ENCODE measurements at places on chromosomes 11 and 22. TPM values are rescaled to one million over a fixed set of nuclear protein-coding genes. Genes with fewer than 3 reads are reported as not detected.

The SOX6 gene
- total RNA-seq: 47.3 TPM

The CCDC134 gene
- 12.2 TPM for total RNA-seq

The MS4A14 gene
- total RNA-seq: 2.1 TPM

DNA sequence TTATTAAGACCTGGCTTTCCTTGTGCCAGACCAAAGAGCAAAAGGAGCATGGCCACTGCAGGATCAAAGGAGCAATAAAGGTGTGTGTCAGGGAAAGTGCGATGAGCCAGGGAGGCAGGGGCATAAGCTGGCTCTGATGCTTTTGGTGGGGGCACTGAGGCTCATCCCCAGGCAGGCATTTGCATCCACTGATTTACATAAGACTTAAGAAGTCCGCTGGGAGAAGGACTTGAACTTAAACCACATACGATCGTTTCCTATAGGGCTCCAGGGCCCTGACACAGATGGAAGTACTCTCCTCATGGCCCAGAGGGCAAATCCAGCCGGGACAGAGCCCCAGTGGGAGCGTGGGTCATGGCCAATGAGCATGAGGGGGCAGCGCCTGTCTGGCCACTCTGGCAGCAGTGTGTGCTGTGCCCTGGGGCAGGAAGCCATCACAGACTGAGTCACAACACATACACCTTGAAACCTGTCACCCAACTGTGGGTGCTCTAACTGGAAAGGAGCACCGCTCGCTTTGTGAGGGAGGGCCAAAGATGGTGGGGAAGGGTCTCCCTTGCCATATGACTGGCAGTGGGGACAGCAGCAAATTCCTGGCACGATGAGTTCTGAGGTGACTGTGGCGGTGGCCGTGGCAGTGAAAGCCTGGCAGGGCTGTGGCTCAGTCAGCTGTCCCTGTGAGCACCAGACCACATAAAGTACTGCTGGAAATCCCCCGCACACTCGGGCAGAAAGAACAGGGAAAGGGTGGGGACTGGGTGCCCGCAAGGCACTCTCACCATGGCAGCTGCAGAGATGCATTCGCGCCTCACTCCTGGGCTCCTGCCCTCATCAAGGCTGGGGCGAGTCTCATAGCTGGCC, 79.4 kb upstream of the LMO1 start:
- no peaks in the 10 kb centered on the region for H3K4me1 ChIP-seq
- no peaks in the 10 kb centered on the region for H3K36me3 ChIP-seq
- H3K27me3 ChIP-seq: no peaks in the 10 kb centered on the region
- H3K27ac ChIP-seq: no peak overlapping the region

GRCh38 chr11:134407321-134407828, 4.7 kb downstream of the B3GAT1 start:
- no peak overlapping the region for H3K4me3 ChIP-seq
- H3K4me1 ChIP-seq: no peaks in the 10 kb centered on the region
- H3K36me3 ChIP-seq: no peaks in the 10 kb centered on the region
- H3K27ac ChIP-seq: no peak overlapping the region
- DNase-seq: peak; percentile 31

DNA sequence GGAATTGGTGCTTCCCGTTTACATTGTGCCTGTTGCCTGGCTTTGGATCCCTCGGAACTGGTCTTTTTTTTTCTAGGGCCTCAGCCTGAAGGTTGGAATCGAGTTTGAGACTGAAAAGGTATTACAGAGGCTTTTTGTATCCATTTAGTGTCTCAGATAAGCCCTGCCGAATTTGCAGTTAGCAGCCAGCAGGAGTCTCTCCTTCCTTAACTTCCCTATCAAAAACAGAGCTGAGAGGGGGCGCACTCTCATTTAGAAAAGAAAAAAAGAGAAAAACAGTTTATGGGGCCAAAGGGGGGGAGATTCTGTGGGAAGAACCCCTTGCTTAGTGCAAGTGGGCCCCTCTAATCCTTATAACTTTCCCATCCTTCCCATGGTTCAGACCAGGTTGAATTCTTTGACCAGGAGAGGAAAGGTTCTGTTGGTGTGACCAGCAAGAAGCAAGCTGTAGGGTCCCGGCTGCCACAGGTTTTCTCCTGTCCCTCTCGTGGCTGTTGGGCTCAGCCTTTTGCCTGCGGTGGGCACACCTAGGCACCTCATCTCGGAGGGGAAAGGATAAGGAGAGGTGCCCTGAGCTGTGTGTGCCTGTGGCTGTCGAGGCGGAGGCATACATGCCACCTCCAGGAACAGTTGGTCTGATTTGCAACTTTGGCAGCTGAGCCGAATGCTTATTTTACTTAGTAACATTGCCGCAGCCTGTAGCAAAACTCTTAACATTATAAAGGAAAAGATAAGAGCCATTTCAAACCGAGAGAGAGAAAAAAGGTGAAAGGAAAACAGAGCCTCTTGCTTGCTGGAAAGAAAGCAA, 565.0 kb upstream of the CNTN5 start:
- H3K27ac ChIP-seq: no peak overlapping the region
- no peak for DNase-seq
- H3K4me1 ChIP-seq: no peaks in the 10 kb centered on the region
- H3K36me3 ChIP-seq: no peaks in the 10 kb centered on the region
- no peaks in the 10 kb centered on the region for H3K27me3 ChIP-seq

DNA sequence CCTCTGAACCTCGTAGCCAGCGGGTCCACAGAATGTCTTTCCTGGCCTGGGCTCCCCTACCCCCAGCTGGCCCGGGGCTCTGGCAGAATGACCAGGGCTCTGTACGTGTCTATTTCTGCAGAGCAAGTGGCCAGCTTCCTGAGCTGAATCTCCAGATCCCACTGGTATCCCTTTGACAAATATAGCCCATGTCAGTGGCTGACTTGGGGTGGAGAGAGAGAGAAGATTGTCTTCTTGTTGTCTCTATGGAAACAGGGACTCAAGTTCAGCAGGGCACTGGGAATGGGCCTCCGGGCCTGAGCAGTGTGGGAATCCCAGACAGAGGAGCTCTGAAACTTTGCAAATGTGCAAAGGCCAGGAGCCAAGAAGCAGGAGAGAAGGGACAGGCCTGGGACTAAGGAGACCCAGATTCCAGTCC, 33.9 kb downstream of the ANO1 start:
- peaks cover 3% of the 10 kb centered on the region for H3K4me1 ChIP-seq
- no peaks in the 10 kb centered on the region for H3K36me3 ChIP-seq
- H3K27me3 ChIP-seq: no peaks in the 10 kb centered on the region
- peak overlapping the region; percentile 43 for H3K27ac ChIP-seq

DNA sequence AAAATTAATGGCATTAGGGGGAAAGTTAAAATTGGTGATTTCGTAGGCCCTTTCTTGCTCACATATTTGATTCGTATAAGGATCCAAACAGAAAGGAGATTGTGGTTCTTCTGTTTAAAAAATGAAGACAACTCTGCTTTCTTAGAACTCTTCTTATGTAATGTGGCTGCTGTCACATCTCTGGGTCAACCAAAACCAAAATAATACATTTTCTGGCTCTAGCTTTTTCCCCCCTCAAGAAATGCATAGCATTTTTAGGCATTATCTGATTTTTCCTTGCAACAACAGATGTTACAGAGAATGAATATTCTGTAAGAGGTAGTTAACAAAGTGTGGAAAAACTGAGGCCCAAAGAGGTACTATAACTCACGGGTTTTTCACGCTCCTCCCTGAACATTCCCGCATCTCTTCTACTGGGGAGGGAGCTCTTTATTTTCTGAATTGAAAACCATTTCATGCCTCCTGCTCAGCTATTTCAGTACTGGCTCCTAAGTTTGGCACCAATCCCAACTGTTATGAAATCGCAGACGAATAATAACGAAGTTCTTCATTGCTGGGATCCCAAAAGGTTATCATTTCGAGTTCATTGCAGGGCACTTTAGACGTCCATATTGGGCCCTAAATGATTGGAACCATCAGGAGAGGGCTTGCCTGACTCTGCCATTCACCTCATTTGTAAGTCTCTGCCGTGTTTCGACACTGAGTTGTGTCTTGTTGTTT, 17.1 kb downstream of the GRAP2 start:
- no peaks in the 10 kb centered on the region for H3K4me1 ChIP-seq
- H3K36me3 ChIP-seq: no peaks in the 10 kb centered on the region
- no peak for DNase-seq
- no peak overlapping the region for H3K27ac ChIP-seq
- H3K4me3 ChIP-seq: no peak overlapping the region

GRCh38 chr22:48397531-48398180, 1430.0 kb downstream of the BRD1 start:
- H3K4me3 ChIP-seq: no peak overlapping the region
- H3K36me3 ChIP-seq: no peaks in the 10 kb centered on the region
- no peak overlapping the region for H3K27ac ChIP-seq
- no peak for DNase-seq
- no peaks in the 10 kb centered on the region for H3K4me1 ChIP-seq

GRCh38 chr11:68383976-68384501, 71.6 kb downstream of the LRP5 start:
- DNase-seq: peak; percentile 63
- H3K4me1 ChIP-seq: peaks cover 27% of the 10 kb centered on the region
- no peak overlapping the region for H3K4me3 ChIP-seq
- H3K27me3 ChIP-seq: no peaks in the 10 kb centered on the region
- H3K36me3 ChIP-seq: peaks cover 8% of the 10 kb centered on the region
- H3K27ac ChIP-seq: no peak overlapping the region

DNA sequence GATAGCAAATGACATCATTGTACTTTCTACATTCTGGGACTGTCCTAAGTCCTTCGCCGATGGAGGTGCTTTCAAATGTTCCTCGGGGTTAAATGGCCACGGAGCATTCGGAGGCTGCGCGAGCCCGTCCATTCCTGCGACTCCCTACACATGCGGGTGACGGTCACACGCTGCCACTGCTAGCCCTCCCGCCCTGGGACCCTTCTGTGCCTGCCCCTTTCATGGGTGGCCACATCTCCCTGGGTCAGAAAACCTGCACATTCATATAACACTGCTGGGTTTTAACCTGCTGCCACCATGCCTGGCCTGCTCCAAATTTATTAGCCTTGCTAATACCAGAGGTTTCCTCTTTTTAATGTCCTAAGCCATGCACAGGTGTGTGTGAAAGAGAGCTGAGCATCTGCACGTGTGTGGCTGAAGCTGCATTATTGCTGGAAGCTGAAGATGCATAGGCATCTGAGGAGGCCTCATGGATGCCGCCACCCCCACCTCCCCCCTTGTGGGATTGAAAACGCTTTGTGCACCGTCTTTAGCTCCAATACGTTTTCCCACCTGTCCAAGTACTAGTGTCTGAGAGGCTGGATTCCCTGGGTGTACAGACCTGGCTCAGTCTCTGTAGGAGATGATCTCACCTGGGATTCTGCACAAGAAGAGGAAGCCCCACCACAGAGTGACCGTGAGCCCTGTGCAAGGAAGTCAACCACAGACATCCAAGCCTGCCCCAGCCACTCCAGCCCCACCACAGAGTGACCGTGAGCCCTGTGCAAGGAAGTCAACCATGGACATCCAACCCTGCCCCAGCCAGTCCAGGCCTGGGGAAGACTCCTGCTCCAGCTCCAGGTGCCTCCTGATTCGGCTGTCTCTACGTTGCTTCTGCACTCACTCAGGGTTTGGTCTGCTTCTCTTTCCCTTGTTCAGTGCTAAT, 626.4 kb downstream of the BRD1 start:
- DNase-seq: peak; percentile 15
- H3K4me3 ChIP-seq: no peak overlapping the region
- peaks cover 3% of the 10 kb centered on the region for H3K27me3 ChIP-seq

DNA sequence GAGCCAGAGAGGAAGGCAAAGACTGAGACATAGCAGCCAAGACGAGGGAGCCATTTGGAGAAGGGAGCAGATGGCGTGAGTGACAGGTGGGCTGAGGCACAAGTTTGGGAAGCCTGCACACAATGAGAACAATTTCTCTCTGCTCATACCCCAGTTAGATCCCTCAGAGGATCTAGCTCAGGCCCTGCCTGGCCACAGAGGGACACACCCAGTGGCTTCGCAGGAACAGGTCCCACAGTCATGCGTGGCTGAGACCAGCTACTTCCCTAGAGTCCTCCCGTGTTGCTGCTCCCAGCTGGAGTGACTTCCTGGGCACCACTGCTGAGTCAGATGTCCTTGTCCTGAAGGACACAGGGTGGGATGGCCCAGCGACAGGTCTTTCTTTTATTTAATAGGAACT, 33.4 kb upstream of the LYVE1 start:
- no peak overlapping the region for H3K4me3 ChIP-seq
- no peaks in the 10 kb centered on the region for H3K4me1 ChIP-seq
- DNase-seq: no peak
- no peaks in the 10 kb centered on the region for H3K27me3 ChIP-seq
- H3K27ac ChIP-seq: no peak overlapping the region

DNA sequence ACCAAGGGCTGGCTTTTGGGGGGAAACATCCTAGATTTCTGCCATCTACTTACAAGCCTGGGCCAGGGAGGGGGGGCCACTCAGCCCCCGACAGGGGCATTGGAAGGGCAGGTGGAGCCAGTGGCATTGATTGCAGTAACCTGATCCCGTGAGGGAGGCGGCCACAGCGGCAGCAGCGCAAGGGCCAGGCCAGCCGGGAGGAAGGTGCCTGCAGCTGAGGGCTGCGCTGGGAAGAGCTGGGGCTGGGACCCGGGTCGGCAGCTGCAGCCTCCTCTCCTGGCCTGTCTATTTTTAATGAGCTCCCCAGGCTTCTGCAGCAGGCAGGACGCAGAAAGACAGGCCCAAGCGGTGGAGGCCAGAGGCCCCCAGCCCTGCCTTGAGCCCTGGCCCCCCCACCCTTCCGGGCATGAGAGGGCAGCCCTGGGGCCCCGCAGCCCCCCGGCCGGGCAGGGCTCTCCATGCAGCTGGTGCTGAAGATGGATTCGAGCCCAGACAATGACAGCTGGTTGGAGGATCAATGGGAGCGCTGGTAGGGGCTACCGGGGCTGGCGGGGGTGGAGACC, 10.6 kb downstream of the FREY1 start:
- peak; percentile 93 for DNase-seq
- no peak overlapping the region for H3K27ac ChIP-seq
- H3K36me3 ChIP-seq: no peaks in the 10 kb centered on the region

DNA sequence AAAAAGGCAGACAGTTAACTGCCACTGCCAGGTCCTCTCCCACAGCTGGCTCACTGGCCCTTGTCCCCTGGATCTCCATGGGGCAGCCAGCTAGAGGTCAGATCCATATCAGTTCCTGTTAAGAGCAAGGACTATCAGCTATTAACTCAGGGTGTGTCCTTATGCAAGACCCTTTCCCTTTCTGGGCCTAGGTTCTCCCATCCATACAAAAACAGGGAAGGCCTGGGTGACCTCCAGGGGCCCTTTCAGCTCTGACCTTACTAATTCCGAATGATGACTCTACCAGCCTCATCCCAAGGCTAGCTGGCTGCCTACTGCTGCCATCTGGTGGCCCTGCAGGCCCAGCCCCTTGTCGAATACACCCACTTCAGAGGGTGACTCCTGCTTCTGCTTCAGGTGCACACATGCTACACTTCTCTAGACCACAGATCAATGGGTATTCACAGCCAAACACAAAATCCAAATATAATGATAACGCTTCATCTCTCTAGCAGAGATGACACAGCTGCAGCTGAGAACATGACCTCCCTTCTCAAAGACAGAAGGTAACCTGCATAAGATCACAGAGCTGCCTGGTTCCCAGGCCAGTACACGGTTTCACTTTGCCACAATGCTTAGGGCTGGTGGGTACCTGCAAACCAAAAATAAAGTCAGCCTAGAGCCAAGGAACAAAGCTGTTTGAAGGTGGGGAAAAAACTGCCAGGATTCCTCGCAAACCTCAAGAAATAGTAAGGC, 34.1 kb downstream of the SERGEF start:
- DNase-seq: peak; percentile 33
- H3K4me3 ChIP-seq: no peak overlapping the region
- no peaks in the 10 kb centered on the region for H3K36me3 ChIP-seq
- H3K27me3 ChIP-seq: no peaks in the 10 kb centered on the region
- no peaks in the 10 kb centered on the region for H3K4me1 ChIP-seq
- no peak overlapping the region for H3K27ac ChIP-seq

GRCh38 chr22:31952472-31952871, 8.1 kb downstream of the YWHAH start:
- no peak for DNase-seq
- H3K27ac ChIP-seq: no peak overlapping the region
- H3K27me3 ChIP-seq: no peaks in the 10 kb centered on the region
- peaks cover 6% of the 10 kb centered on the region for H3K4me1 ChIP-seq
